AG09319 (cell line): ENCODE measurements at places on chromosomes 1 and 21.

- DNase-seq, result no peak
Measured at GRCh38 chr1:206579747-206580437, 32.4 kb downstream of the EIF2D start.

GRCh38 chr1:36081926-36082485 lies 1.9 kb upstream of the TEKT2 start:
- DNase-seq, result no peak

DNA sequence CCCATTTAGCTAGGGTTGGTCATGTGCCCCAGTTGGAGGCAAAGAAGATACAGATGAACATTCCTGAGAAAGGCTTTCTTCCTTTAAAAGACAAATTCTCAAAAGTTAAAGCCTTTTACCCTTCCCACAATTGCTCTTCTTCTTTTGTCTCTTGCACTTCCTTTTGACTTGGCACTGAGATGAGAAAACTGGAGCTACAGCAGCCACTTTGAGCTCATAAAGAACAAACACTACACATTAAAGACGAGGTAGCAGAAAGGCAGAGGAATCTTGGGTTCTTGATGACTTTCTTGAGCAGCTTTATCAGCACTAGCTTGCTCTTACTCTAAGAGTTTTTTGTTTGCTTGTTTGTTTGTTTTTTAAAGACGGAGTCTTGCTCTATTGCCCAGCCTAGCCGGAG lies 92.2 kb downstream of the DAB1 start:
- no peak for DNase-seq

- DNase-seq, result no peak
Measured at GRCh38 chr1:161121042-161121650, 3.2 kb downstream of the NIT1 start.

- no peak for DNase-seq
Measured at GRCh38 chr1:165034136-165034809, 322.2 kb downstream of the LMX1A start.

DNA sequence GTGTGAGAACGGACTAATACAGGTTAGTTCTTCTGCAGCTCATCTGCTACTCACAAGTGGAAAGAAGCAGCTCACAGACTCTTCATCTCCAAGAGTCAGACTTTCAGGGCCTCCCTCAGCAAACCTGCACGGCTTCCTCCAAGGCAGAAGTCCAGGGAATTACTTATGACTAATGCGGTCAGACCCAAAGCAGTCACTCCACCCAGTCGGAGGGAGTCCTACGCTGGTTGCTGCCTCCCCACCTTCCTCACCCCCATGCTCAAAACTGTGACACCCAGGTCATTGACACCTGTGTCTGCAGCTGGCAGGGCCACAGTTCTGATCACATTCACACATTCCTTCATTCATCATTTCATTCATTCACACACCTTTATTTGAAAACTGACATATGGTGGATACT lies 38.4 kb upstream of the PRDM2 start:
- DNase-seq, result peak; percentile 4

DNA sequence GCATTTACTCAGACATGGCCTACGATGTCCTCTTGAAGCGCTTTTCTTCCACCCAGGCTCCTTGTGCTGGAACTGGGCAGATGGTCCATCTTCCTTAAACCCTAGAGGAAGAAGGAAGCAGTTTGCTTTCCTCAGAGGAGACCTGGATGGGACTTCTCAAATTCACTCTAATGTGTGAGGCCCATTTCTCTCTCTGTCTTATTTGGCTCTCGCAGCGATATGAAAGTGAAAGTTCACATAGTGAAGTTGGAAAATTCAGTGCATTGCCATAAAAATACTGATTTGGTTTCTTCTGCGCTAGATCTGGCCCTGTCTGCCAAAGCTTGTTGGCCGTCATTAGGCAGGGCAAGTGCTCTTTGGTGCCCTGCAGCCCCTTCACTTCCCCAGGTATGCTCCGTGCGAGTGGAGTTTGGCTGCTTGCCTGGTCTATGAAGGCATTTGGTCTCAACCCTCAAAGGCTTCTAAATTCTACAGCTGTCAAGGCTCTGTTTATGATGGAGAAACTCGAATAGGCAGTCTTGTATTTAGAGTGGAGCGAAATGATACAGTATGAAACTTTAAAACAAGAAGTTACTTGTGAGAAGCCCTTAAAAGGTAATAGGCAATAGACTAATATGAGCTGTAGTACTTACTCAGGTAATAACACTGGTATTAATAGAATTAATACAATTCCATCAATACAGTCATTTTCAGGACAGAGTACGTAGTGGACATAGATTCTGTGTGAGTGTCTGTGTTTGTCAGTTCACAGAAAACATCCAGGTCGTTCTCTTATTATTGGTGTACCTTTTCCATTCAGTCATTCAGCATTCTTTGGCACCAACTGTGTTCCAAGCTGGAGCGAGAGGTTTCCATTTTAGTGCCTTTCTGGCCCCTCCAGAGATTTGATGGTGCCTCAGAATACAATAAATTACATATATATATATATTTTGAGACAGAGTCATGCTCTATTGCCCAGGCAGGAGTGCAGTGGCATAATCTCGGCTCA lies 20.5 kb downstream of the SZRD1 start:
- DNase-seq, result no peak

DNA sequence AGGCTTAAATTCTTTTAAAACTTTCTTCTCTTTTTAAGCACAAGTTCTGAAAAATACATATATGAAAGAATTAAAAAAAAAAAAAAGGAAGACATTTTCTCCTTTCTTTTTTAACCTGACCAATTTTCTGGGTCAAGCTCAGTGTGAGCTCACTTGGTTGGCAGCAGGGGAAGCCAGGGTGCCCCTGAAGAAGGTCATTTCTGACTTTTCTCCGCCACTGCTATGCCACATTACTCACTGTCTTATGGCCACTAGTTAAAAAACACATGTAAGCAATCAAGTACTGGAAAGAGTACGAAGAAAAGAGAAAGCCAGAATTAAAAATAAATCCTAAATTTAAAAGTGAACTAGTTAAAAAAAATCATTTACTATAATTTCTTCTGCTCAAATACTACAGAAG lies 275.0 kb downstream of the NEGR1 start:
- DNase-seq, result no peak

DNA sequence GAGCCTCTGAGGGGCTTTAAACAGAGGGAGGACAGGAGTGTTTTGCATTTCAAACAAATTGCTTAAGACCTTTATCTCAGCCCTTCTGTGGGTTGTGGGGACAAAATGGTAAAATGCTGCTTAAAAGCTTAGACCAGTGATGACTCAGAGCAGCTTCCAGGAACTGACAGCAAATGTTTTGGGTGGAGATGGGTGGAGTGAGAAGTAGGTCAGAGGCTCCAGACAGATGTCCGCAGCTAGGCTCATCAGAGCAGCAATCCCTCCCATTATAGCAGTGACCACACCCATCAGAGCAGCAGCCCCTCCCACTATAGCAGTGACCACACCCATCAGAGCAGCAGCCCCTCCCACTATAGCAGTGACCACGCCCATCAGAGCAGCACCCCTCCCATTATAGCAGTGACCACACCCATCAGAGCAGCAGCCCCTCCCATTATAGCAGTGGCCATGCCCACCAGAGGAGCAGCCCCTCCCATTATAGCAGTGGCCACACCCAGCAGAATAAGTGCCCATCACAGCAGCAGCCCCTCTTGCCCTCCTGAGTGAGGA lies 532.2 kb downstream of the MATN1 start:
- peak; percentile 44 for DNase-seq

GRCh38 chr1:153354515-153355193 lies 3.0 kb upstream of the S100A9 start:
- DNase-seq, result no peak
